ENCODE measurements at places on chromosomes 1 and 21.

DNA sequence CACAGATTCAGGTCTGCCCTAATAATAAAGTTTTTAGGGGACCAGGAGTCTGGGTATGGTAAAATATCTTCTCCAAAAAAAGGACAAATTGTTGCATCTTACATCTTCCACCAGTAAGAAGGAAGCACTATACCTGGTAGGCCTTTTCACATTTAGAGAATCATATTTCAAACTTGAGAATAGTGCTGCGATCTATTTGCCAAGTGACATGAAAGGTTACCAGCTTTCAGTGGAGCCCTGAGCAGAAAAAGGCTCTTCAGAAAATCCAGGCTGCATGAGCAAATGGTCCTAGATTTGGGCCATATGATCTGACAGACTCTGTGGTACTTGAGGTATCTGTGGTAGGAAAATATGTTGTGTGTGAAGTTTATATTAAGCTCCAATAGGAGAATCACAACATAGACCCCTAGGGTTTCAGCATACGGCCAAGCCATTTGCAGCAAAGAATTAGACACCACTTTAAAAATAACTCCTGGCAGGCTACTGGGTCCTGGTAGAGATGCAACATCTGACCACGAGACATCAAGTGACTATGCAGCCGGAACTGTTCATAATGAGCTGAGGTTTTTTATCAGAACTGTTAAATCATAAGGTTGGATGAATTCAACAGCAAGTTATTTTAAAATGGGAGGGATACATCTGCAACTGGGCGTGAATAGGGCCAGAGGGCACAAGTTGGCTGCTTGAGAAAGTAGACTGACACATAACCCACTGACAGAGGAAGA, 38.6 kb upstream of the CCDC190 start:
- DNase-seq, result no peak

DNA sequence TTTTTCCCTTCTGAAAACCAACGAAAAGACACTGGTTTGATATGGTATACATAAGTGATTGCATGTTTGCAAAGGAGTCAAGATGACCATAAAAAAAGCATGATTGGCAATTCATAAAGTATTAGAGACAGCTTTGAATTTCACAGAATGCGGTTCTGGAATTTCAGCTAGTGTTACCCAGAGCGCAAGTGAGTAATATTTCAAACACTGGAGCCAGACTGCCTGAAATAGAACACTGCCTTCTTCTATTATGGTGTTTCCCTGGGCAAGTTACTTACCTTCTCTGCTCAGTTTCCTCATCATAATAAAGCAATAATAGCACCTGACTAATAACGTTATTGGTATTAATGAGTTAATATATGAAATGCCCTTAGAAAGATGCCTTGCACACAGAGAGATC, 54.7 kb downstream of the NEGR1 start:
- DNase-seq, result no peak

- DNase-seq, result no peak
Observed at GRCh38 chr1:172906778-172907592, 143.8 kb downstream of the TNFSF18 start.

- DNase-seq, result no peak
Observed at GRCh38 chr1:152855661-152856060, 4.1 kb upstream of the LCE7A start.

- DNase-seq, result no peak
Observed at GRCh38 chr1:209662879-209663327, 10.7 kb upstream of the LAMB3 start.

DNA sequence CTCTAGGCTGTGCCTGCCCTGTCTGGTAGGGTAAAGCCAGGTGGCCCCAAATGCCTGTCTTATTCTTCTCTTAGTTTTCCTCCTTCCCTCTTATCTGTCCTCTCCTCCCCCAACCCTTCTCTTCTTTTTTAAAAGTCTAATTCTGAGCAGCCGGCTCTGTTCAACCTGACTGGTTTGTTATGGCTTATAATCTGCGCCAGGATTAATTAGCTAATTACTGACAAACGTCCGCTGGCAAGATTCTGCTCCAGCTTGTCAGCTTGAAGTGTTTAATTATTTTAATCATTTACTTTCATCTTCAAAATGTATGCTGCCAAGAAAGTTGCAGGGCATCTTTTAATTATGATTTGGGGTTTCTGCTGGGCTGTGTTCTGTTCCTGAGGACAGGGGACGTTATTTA, 27.2 kb upstream of the PSMB2 start:
- no peak for DNase-seq

- DNase-seq, result no peak
Observed at GRCh38 chr21:26814386-26814785, 30.8 kb downstream of the ADAMTS1 start.

DNA sequence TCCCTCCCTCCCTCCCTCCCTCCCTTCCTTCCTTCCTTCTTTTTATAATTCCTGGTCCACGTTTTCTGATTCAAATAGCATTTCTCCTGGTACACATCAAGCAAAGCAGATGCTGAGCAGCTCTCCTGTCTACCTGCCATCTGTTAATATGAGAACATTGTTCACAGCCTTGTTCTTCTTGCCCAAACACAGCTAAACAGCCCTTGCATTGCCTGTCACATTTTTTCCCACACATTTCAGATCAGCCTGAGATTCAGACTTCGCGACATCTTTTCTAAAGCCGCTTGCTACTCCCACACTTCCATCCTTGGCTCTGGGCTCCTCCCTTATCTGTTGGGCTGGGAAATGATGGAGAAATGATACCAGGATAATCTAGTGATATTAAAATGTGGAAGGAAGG, 200.5 kb downstream of the PCP4 start:
- no peak for DNase-seq

DNA sequence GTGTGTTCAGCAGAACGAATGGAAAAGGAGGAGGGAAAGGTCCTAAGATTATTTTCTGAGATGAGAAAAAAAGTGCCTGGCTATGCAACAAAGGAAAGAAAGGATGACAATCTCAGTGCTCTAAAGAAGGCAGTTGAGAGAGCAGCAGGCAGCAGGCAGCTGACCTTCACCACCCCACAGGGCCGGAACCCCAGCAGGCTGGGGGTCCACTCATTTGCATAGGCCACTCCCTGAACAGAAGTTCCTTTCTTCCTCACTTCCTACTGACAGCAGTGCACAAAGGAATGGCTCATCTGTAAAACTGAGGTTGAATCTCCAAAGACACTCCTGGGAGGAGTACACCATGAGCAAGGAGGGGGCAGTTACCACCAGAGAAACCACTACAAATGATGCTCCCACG, 41.4 kb upstream of the TNR start:
- no peak for DNase-seq

DNA sequence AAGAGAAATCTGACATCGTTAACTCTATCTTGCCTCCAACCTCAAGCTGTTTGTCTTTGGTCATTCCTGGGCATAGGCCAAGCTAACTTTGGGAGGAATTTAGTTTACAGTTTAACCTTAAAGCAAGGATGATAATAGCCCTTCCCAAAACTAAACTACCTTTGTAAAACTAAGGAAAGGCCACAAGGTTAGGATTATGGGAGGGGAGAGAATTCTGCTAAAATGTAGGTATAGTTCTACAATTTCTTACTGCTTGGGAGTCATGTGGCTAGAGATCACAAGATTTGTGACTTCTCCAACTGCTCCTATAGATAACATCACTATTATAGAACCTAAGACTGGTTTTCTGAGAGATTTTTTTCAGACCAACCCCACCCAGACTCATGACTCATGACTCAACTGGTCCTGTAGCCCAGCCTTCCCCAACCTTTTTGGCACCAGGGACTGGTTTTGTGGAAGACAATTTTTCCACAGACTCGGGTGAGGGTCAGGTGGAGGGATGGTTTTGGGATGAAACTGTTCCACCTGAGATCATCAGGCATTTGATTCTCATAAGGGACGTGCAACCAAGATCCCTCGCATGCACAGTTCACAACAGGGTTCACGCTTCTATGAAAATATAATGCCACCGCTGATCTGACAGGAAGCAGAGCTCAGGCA, 70.7 kb upstream of the MUTYH start:
- DNase-seq, result no peak

GRCh38 chr1:237093691-237094090, 51.7 kb downstream of the RYR2 start:
- no peak for DNase-seq

DNA sequence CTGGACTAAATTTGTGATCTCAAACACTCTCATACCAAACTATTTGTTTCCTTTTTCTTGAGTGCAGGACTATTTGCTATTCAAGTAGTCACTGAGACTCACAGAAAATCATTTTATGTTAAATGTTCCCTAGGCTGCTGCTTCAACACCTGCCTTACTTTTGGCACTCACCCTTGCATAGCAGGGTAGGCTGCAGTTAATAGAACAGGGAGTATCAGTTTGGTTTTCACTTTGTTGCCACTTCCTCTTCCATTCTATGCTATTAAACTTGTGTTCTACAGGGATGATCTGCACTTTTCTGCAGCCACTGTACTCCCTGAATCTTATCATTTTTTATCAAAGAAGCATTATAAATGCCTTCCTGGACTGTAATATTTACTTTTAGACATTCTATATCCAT, 148.7 kb upstream of the PRMT6 start:
- no peak for DNase-seq

- no peak for DNase-seq
Observed at GRCh38 chr1:67256291-67257172, 51.1 kb upstream of the IL12RB2 start.

DNA sequence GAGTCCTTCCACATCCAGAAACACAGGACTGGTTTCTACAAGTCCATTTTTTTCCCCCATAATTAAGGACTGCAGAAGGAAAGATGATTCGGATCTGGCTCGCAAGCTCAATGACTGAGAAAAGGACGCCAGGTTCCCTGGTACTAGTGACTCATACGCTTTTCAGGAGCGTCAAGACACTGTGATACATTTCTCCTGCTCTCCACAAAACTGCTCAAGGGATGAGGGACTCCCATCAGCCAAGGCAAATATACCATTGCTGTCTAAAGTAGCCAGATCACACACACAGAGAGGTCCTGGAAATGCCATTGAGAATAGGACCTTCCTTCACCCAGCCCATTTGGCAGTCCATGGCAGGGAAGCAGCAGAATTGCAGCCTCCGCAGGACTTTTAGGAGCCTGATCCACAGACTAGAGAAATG, 253.6 kb upstream of the IRF2BP2 start:
- DNase-seq, result no peak

DNA sequence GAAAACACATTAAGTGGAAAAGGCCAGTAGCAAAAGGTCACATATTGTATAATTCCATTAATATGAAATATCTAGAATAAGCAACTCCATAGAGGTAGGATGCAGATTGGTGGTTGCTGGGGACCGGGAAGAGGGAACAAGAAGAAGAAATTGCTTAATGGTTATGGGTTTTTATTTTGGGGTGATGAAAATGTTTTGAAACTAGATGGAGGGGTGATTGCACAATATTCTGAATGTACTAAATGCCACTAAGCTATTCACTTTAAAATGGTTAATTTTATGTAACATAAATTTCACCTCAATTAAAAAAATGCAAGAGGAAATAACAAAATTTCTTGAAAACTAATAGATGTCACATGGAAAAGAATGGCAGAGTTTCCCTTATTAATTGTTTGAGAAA, 6.7 kb downstream of the KIAA0040 start:
- no peak for DNase-seq

- DNase-seq, result no peak
Observed at GRCh38 chr1:109847251-109847650, 63.4 kb upstream of the CSF1 start.

DNA sequence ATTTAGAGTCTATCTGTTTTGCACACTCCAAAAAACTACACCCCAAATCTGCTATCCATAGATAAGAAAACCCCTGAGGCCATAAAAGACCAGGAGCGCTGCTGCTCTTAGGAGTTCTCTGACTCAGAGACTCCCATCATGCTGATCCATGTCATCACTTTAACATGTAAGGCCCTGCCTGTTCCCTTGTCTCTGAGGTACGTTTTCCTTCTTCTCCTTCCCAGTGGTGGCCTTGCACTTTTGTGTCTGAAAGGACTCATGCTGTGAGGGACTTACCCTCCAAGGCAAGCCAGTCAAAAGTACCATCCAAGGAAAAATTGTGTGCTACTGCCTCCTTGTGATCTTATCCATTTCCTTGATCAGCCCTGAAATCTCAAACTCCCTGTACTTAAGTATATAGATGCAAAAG, 427.4 kb upstream of the NCAM2 start:
- DNase-seq, result no peak

- no peak for DNase-seq
Observed at GRCh38 chr1:60296794-60297193, 223.2 kb upstream of the C1orf87 start.

DNA sequence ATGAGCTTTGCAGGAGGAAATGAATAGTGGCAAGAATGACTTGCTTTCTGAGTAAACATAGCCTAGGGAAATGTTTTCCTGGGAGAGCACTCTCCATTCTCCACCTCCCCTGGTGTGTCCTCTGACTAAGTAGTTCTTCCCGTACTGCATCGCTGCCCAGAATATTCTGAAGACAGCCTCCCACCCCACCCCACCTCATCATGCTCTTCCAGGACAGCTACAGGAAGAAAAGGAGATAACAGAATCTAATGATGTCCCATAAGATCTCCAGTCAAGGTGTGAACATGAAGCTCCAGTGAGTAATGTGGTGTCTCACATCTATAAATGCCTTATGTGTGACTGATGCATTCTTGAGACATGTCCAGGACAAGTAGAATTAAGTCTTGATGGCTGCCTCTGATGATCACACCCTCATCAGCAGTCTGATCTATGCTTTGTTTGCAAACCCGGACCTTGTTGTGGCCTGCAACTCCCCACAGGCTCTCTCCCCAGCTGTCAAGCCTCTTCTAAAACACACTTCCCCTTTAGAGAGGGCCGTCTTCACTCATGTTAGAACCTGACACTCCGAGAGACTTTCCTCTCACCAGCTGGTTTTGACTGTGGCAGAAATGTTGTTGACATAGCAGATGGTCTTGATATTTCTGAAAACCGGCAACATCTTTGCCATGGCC, 183.0 kb downstream of the CYYR1 start:
- no peak for DNase-seq

DNA sequence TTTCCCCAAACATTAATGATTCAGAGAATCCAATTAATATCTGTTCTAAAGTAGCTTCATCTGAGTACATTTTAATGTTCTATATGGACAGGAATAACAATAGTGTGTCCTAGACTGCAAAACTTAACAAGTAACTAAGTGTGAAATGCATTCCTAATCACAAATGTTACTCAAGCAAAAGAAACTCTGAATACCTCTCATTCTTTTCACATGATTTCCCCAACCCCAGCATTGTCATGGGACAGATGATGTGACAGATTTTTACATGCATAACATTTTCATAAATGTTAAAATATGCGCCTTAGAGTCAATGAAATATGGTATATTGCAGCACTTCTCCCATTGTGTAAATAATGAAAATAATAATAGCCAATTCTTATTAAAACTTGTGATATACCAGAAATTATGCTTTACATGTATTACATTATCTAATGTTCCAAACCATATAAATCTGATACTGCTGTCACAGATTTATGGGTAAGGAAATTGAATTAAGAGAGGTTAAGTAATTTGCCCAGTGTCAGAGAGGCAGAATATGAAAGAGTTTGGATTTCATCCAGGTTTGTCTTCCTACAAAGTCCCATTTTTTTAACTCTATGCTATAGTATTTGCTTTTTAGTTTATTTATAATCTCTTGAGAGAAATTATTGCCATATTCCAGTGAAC, 269.4 kb downstream of the LRRC7 start:
- DNase-seq, result no peak

- DNase-seq, result no peak
Observed at GRCh38 chr1:71770121-71770520, 512.2 kb downstream of the NEGR1 start.
